ENCODE measurements at places on chromosomes 6 and 20.

- DNase-seq = peak; percentile 54
Measured at GRCh38 chr20:11777387-11778205, 140.1 kb upstream of the BTBD3 start.

- DNase-seq = no peak
Measured at GRCh38 chr20:18851629-18852028, 38.0 kb downstream of the SCP2D1 start.

GRCh38 chr20:47354464-47354713, 2.1 kb downstream of the ZMYND8 start:
- no peak for DNase-seq

DNA sequence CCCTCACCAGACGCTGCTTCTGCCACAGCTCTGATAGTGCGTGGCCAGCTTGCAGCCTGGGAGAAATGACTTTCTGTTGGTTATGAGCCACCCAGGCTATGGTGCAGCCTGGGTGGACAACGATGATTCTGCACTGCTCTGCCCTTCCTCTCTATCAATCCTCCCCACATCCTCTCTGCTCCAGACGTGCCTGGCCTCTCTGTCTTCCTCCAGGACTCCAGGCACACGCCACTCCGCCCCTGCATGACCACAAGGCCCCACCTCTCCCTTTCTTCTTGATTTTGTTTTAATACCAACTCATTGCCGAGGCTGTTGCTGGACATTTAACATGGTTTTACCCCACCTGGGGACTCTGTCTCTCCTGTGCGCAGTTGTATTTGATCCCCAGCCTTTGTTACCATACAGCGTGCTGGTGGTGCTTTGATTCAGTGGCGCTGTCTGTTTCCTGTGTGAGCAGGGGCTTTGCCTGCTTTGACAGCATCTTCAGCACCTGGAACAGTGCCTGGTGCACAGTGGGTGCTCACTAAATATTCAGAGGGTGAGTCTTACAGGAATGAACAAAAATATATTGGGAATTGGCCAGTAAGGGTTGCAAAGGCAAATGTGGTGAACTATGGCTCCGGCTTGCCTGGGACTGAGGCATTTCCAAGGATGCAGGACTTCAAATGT, 280.9 kb downstream of the CDH26 start:
- no peak for DNase-seq

DNA sequence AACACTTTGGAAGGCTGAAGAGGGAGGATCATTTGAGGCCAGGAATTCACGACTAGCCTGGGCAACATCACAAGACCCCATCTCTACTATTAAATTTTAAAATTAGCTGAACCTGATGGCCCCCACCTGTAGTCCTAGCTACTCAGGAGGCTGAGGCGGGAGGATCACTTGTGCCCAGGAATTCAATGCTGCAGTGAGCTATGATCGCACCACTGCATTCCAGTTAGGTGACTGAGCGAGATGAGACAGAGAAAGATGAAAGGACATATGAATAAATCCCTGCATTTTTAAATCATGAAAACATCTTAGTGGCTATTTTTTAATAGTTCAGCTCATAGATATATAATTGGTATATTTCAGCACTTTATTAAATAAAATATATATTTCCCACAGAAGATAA, 93.8 kb downstream of the GPR63 start:
- DNase-seq = no peak

DNA sequence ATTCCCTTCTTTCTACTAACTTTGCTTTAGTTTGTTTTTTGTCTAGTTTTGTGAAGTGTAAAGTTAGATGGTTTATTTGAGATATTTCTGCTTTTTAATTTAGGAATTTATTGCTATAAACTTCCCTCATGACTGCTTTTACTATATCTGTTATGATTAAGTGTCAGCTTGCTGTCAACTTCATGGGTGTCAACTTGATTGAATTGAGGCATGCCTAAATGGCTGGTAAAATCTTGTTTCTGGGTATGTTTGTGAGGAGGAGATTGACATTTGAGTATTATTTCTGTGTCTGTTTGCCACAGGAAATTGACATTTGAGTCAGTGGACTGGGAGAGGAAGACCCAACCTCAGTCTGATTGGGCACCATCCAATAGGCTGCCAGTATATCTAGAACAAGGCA, 1147.0 kb upstream of the EYS start:
- no peak for DNase-seq

DNA sequence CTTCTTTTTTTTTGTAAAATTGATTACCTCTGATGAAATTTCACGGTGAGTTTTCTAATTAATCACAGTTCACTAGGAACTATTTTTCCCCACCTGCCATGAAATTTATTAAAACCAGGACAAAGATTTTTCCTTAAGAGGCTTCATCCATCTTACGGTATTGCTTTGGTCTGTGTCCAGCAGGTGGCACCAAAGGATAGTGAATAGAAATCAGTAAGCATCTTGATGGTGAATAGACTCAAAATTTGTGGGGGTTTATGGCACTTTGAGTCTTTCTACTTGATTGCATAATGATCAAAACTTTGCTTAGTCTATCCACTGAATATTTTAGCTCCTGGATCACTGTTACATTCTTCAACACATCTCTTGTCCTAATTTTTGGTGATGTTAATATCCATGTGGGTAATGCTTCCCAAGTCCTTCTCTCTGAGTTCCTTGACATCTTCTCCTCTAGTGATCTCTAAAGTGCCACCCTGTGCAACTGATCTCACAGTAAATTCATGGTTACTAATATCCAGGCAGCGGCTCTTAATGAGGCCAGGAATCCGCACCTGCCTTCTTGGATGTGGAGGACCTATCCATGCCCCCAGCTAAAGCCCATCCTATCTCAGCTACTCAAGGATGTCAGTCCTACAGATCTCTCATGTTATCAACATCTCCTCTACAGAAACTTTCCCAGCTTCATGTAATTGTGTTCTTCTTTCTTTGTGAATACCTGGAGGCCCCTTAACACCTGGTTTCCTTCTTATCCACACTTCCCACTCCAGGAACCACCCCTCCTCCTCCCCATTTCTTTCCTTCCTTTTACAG, 54.5 kb downstream of the STMND1 start:
- no peak for DNase-seq

GRCh38 chr6:34202329-34203201, 34.1 kb upstream of the HMGA1 start:
- DNase-seq = no peak

- no peak for DNase-seq
Measured at GRCh38 chr6:9984607-9985006, 430.3 kb downstream of the TFAP2A start.

- DNase-seq = no peak
Measured at GRCh38 chr6:44787254-44787834, 399.8 kb downstream of the CDC5L start.

DNA sequence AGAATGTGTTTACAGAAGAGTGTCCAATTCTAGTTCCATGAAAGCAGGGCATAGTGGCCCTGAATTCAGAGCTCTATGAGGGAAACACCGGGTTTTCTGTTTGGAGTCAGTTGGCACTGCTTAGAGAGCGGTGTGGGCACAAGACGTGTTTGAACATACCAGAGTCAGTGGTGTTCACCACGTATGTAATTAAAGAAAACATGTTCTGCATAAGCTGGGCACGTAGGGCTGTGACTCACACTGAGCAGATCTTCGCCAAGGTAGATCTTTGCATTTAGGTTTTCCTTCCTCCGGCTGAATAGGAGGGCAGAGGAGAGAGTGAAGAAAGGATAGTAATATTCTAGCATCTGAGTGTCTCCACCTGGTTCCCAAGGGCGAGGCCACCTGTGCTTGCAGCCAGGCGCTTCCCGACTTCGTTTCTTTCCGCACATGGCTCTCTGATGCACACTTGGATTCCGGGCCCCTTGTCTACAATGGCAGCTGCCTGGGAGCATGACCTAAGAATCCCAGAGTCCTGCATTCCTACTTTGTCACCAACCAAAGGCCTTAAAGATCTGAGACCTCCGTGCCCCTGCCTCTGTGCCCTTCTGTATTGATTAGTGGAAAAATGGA, 136.2 kb downstream of the ERMARD start:
- no peak for DNase-seq

DNA sequence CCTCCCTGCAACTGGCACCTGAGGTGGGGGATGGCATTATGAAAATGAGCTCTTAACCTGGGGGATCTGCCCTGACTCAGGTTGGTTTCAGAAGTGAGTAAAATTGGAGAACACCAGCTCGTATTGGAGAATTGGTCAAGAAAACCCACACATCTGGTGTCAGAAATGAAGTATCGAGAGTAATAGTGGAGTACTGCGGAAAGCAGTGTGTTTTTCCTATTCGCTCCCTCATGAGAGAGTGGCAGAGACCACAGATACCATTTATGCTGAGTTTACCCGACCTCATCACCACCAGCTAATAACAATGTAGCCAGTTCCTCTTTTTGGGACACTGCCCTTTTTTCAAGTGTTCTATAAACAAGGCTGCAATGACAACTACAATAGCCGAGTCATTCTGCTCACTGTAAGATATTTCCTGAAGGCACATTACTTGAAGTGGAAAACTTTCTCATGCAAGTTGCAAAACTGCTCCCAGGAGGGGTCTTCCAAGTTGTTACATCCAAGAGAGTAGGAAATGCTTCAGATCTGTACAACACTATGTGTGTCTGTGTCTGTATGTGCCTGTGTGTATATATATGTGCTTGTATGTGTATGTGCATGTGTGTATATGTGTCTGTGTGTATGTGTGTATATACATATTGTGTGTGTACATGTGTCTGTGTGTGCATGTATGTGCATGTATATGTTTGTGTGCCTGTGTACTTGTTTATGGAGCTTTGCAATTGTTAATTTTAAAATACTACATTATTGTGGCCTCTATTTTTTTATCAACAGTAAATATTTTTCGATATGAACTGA, 106.0 kb upstream of the CST7 start:
- no peak for DNase-seq

- DNase-seq = no peak
Measured at GRCh38 chr20:51529758-51530157, 12.8 kb downstream of the NFATC2 start.

- no peak for DNase-seq
Measured at GRCh38 chr6:106685833-106686232, 56.5 kb downstream of the QRSL1 start.

DNA sequence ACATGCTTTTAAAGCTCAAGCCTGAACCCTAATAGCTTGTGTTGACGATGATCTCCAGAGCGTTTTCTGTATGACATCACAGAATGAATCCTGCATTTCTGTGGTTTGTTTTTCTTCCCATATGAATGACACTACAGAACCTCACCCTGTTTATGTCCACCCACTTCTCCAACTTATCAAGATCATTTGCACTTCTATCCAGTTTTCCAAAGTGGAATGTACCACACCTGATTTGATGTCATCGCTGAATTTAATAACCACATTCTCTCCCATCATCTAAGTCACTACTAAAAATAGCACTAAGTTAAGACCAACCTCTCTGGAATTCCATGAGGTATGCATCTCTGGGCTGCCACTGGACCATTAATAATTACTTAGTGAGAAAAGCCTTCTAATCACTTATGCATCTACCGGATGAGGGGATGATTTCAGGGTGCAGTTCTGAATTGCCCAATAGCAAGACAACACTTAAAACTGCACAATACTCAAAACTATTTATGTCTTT, 33.3 kb upstream of the CITED2 start:
- no peak for DNase-seq

DNA sequence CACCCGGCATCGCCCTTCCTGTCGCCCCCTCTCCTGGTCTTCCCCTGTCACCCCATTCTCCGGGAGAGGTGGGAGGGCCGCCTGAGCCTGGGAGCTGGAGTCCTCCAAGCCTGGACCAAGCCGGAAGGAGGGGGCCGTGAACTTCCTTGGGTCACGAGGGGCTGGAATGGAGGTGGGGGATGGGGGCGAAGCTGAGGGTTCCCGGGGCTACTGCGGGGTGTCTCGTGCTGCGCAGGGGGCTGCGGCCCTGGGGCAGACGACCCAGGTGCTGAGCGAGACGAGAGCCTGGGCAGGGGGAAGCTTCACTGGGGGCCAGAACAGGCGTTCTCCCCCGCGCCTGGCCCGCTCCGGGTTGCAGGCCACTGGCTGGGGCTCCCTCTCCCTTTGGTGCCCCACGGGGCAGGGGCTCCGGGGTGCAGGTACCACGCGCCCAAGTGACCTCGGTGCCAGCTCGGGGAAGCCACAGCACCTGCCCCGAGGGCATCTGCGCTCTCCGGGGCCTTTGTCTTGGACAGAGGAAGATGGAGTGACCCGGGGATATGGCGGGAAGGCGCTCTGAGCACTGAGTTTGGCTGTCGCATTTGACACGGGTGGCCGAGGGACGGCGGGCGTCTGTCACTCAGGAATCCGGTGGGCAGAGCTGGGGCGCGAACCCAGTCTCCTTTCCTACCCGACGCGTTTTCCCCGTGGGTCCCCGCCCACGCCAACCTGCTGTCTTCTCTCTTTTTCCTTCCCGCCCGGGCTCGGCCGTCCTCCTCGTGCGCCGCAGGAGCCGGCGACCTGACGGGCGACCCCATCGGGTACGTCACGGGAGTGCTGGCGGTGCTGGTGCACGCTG, 1.2 kb downstream of the SLC35D3 start:
- no peak for DNase-seq

GRCh38 chr6:109523478-109523877, 40.5 kb upstream of the ZBTB24 start:
- DNase-seq = no peak

DNA sequence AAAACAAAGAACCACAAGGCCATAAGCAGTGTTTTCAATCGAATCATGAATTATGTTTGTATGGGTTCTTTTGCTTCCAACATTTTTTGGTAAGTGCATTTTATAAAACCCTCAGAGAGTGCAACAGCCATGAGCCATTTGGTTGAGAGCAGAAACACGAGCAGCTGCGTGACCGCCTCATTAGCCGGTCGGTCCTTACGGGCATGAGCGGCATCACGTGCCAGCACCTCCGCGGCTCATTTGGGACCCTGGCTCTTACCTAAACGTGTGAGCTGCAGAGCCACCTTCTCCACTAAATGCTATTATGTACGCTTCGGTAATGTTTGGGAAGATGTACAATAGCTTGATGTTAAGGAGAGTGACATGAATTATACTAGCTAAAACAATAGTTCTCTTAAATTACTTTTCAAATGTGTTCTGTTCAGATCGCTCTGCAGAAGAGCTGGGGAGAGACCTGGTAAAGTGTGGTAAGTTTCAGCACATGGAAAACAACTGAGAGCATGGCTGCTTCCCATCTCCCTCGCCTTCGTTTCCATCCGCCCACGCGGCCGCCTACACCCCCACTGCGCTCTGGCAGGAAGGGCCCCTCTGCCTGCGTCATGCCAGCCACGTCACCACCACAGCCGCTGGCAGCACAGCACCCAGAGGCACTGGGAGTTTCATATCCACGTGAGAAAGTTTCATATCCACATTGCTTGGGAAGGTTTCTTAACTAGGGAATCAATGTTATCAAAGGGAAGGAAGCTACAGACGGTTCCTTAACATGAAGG, 23.7 kb upstream of the PDE10A start:
- DNase-seq = no peak

- DNase-seq = no peak
Measured at GRCh38 chr6:130515306-130515705, 149.5 kb downstream of the TMEM200A start.

All from SHP77 (cell line).